HT1080 (cell line): ENCODE measurements at places on chromosomes 1 and 21.
A peak's percentile ranks its signal among the peaks of the same experiment; 100 is the strongest.

GRCh38 chr1:209398313-209398991 lies 185.1 kb upstream of the CAMK1G start:
- DNase-seq, result peak; percentile 92

- DNase-seq, result no peak
Observed at GRCh38 chr1:56573311-56573710, 6.1 kb downstream of the PLPP3 start.

GRCh38 chr1:236514703-236515442 lies 8.9 kb upstream of the LGALS8 start:
- no peak for DNase-seq

DNA sequence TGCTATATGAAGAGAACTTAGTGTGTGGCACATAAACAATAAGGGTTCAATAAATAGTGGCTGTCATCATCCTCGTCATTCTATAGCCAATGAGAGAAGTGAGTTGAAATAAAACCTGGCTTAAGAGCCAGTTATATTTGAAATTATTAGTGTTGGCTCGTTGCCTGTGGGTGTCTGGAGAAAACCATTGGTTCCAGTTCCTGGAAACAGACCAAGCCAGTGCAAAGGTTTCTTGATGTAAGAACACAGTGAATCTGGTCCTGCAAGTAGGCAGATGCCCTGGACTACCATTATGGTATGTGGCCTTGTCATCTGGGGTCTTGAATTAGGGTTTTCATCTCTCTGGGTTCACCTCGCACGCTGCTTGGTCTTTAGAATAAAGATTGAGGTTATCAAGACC lies 43.3 kb downstream of the URB2 start:
- no peak for DNase-seq

- no peak for DNase-seq
Observed at GRCh38 chr1:206903687-206904086, 6.4 kb downstream of the IL24 start.

DNA sequence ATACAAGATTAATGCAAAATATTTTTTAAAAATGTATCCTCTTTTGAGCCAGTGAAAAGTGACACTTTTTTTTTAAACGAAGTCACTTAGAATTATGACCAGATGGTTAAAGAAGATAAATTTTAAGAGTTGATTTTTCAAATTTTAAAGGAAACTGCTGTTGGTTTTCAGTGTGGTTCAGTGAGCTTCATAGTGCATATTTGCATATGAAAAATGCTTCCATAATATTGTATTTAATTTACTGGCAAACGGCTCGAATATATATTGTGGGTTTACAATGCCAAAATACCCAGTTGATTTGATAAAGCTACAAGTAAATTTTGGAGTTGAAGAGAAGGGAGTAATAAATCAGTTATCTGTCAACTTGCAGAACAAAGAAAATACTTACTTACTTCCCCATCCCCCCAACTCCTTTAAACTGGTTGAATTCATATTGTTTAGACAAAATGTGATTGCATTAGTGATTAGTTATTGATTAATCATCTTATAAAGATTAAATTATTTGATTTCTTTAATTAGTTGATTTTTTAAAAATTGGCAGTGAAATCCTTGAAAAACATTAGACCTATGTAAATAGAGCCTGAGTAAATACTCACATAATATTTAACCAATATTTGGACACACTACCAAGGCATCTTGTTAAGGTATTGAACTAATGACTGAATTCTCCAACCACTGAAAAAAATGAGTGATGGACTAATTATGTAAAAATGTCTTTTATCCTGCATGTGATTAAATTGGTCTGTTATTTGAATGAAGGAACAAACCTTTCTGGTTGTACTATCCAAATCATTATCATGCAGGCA lies 122.8 kb upstream of the APP start:
- DNase-seq, result no peak

DNA sequence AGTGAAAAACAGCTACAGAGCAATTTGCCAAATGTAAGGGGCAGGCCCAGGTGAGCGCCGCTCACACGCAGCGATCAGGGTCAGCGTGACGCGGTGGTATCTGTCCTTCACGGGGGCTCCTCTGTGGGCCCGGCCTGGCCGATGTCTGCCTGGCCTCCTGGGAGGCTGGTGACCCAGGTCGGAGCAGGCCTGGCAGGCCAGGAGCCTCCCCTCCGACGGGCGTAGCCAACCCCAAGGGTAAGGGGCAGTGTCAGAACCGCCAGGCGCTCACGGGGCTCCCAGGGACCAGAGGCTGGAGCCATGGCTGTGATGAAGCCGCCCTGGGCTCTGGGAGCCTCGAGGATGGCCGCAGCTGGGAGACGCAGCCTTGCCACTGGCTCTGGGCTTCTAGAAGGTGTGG lies 72.1 kb downstream of the MORN1 start:
- no peak for DNase-seq

DNA sequence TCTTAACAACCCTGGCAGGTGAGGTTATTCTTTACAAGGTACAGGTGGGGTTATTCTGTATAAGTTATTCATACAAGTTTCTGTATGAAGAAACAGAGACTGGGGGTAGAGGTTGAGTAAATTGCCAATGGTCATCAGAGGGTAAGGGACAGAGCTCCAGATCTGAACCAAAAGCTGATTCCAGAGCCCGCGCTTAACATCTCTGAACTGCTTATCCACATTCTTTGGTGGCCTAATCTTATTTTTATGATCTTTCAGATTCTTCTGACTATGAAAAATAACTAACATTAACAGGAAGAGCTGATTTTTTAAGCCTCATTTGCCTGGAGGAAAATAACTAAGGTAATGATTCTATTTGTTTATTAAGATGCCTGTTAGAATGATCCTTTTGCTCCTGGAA lies 63.9 kb upstream of the BARHL2 start:
- no peak for DNase-seq

- no peak for DNase-seq
Observed at GRCh38 chr1:228305721-228306152, 97.9 kb downstream of the OBSCN start.

DNA sequence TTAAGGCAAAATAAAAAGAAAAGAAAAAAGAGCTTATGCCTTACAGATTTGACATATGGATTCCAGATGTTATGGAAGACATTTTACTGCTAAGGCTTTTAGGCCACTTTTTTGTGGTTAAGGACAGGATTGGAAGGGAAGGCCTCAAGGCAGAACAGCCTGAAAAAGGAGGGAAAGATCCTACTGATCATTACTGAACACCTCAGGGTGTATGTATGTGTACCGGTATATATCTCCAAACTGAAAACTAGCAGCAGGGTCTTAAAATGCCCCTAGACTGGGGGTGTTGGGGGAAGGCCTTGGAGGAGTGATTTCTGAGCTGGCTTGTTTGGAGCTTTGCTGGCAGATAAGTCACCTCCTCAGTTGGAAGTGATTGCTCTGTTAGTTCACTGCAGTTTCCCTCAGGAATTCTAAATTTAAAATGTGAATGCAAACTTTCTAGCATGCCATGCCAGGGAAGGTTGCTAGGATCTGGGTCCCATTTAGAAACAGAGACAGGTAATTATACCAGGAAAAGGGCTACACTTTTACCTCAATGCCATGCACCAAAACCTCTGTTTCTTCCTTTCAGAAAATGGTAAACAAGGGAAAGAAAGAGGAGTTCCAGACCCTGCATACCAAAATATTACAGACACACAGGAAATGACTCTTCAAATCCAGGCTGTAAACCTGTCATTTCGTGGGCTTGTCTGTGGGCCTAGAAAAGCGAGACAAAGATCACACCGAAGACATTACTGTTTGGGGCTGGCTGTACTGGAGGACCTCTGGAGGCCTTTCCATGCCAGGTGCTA lies 15.0 kb downstream of the C1orf52 start:
- peak; percentile 55 for DNase-seq

- DNase-seq, result no peak
Observed at GRCh38 chr1:157132616-157133167, 5.5 kb downstream of the ETV3 start.

- peak; percentile 84 for DNase-seq
Observed at GRCh38 chr21:15706696-15707095, 23.1 kb upstream of the USP25 start.

GRCh38 chr1:6779089-6779805 lies 6.0 kb upstream of the CAMTA1 start:
- DNase-seq, result no peak

GRCh38 chr1:26482921-26483320 lies 10.7 kb downstream of the HMGN2 start:
- DNase-seq, result no peak

- DNase-seq, result no peak
Observed at GRCh38 chr1:203017692-203018091, 8.6 kb upstream of the PPFIA4 start.
